Cortex of kidney (tissue), 1 donor: ENCODE measurements at places on chromosomes 2 and 18.

- no peak for DNase-seq
These were observed 394.2 kb upstream of the TNP1 start for GRCh38 chr2:217254111-217254510.

- DNase-seq, result no peak
These were observed 58.7 kb downstream of the SLC40A1 start for GRCh38 chr2:189521699-189522434.

- no peak for DNase-seq
These were observed 338.0 kb downstream of the BCL11A start for GRCh38 chr2:60215386-60215901.

DNA sequence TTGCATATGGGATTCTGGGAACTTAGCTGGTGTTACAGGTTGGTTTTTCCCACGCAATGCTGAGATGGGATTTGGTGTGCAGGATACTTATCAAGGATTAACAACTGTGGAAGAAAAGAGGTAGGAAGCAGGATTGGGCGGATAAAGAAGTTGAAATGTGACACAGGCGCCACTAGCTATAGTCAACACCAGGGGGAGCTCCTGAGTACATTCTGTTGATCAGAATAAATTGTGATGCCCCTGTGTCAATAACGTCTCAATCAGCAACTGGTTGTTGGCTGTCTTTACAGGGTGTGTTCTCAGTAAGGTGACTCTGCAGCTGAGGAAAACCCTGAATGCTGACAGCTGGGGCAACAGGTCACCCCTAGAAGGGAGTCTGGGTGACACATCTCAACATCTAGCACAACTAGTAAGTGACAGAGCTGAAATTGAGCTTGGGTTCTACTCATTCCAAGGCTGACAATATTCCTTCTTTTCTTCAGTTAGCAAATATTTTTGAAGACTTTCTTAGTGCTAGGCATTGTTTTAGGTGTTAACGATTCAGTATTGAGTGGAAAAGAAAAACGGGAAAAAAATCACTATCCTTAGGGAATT, 143.0 kb downstream of the ARL6IP6 start:
- no peak for DNase-seq

DNA sequence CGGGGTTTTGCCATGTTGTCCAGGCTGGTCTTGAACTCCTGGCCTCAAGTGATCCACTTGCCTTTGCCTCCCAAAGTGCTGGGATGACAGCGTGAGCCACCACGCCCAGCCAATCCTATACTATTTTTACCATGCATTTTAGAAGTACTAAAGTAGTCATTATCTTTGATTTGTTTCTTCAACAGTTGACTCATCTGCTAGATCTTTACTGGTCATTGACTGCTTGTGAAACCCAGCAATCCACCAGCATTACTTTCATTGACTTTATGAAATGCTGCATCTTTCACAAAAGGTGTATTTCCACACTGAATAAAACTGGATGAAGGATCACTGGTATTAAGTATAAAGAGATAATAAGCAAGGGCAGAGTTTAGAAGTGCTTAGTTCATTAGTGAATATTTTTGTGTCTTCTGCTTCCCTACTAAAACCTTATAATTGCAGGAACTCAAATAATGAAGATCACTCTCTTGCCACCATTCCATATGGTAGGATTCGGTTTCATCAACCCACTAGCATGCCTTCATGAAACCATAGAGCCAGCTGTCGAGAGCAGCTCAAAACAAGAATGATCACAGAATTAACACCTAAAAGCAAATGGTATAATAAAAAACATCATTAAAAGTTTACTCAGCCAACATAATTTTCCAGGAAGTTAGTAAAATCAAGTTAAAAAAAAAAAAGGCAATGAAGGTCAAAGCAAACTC, 33.1 kb downstream of the IRS1 start:
- no peak for DNase-seq

- no peak for DNase-seq
These were observed 13.1 kb upstream of the ACTR3 start for GRCh38 chr2:113876503-113877387.

DNA sequence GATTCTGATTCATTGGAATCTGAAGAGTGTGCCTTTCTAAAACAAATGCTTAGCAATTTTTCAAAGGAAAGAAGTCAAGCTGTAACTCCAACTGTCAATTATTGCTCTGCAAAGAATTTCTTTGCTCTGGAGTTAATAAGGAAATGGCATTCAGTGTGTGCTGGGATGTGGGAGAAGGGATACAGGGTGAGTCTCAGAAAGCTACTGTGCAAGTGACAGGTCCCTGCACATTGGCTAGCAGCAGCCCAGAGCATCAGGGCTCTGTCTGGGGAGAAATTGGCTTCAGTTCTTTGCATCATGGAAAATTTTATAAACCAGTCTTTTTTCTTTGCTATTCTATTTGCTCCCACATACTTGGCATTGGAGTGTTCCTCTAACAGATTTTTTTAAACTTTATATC, 1.1 kb upstream of the SYT4 start:
- DNase-seq, result no peak

DNA sequence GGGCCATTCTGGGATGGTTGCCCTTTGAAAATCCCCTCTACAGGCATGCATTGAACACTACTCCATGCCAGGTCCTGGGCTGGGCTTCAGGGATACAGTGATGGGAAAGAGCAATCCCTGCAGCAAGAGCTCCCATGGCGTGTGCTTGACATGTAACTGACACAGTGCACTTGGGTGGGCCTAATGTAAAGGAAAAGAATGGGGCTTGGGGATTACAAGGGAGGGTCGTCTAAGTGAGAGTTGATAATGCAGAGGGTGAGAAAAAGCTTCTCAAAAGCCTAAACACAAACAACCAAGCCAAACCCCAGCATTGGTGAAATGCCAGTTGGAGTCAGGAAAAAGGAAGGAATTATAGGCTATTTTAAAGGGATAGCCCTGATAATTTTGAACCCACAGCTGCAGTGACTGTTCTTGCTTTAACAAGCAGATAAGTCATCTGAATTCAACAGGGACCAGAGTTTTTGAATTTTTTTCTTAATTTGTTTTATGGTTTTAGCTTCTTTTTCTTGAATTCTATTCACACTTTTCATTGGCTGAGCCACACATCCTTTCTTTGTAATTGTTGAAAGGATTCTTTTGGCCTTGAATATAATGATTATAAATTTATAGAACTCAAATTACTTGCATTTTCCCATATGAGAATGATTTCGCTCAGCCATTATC, 308.7 kb downstream of the LPIN1 start:
- DNase-seq, result no peak

GRCh38 chr2:212745359-212745758, 206.8 kb upstream of the ERBB4 start:
- DNase-seq, result no peak

DNA sequence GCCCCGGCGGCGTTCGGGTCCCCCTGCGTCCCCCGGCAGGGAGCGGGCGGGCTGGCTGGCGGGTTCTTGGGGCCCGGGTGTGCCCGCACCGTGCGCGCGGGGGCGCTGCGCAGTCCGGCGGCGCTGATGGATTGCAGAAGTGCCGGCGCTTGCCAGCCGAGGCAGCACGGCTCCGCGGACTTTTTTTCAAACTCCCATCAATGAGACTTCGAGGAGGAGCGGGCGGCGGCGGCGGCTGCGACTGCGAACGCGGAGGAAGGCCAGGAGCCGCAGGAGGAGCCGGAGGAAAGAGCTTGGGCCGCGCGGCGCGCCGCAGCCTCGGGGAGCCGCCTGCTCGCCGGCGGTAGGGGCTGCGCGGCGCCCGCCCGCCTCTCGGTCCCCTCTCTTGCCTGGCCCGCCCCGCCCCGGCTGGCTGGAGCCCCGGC, at the start of gene GLI2:
Gene GLI2 (plus strand): TSS at position 123 of the 425 bp plus-strand sequence. CDS start 61,453 bp downstream, outside the sequence.
- DNase-seq, result no peak

- no peak for DNase-seq
These were observed 96.7 kb upstream of the SLC14A2 start for GRCh38 chr18:45518311-45519155.

DNA sequence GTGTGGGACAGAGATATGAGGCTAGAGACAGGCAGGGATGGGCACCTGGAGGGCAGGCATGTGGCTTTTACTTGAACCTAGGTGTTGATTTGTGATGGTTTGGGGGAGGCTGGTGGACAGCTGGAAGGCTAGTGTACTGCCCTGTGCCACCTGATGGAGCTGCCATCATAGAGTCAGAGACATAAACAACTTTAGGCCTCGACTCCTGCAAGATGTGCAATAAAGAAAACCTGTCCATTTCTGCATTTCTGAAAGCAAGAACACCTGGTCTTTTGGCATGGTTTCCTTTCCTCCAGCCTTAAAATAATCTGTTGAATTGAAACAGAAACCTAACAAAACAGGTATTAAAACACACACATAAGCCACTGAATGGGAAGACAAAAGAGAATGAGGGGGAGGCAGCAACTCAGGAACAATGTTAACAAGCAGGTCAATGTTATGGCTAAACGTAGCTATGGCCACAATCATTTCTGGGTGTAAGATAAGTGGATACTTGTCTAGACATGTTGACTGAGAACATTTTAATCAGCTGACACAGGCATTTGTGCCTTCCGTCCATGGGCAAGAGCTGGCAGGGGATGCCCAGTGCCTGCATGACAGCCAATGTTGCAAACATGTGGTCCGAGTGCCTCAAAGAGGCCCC, 87.8 kb downstream of the KCTD1 start:
- no peak for DNase-seq

DNA sequence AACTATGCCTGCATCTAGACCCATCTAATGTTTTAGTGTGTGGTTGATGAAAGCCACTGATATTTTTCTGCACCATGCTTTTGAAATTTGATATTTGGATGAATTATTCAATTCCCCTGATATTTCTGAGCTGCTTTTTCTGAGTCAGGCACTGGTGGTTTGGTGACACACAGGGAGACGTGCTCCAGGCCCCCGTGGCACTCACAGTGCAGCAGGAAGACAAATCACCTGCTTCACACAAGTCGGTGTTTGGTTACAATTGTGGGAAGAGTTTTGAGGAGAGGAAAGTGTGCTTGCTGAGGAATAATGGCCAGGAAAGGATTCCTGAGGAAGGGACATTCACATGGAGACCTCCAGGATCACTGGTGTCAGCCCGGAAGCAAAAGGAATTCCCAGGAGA, 179.7 kb downstream of the ACKR3 start:
- DNase-seq, result no peak

DNA sequence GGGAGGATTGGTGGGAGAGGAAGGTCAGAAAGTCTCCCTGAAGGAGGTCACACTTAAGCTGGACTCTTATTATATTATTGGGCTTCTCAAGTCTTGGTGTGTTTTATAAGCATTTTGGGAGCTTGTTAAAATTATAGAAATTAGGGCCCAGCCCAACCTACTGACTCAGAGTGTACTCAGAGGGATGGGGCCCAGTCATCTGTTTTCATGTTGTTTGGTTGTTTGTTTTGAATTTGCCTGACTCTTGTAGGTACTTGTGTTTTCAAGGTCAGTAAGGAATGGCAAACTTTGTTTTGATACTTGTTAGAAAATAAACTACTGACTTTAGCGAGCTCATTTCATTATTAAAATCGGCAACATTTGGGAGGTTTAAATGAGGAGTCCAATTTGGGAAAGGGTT, 152.0 kb downstream of the INSIG2 start:
- DNase-seq, result no peak

GRCh38 chr2:150260636-150261035, 226.8 kb downstream of the RND3 start:
- no peak for DNase-seq

GRCh38 chr2:12293874-12294273, 422.9 kb upstream of the TRIB2 start:
- DNase-seq, result no peak

GRCh38 chr18:9055185-9055584, 47.3 kb upstream of the NDUFV2 start:
- DNase-seq, result no peak

DNA sequence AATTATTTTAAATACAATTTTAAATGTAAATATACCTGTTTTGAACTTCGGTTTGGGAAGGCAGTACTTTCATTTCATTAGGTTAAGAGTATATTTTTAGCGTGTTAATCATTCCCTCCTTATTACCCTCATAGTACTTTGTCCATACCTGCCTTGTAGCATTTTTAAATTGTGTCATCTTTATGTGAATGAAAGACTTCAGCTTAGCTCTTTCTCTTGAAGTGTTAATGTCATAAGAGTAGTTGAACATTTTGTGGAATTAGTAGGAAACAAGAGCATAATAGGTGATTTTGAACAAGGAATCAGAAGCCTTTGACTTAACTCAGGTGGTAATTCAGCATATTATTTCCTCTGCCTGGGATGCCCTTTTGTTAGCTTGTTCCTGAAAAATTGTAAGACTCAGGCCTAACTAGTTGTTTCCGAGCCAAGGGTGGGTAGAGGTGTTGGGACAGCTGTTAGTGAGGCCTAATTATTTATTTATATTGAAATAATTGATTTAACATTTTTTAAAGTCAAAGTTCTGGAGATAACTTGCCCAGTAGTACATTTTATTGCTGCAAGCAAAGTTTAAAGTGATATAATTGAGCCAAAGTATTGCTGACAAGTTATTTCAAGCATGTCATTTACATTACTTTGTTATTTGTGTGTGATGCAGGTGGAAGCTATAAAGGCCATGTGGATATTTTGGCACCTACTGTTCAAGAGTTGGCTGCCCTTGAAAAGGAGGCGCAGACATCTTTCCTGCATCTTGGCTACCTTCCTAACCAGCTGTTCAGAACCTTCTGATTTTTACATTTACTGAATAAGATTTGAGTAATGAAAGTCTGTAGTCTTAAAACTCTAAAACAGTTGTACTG, 38.7 kb downstream of the DDX1 start:
- DNase-seq, result no peak

GRCh38 chr2:105536175-105536574, 137.3 kb upstream of the FHL2 start:
- no peak for DNase-seq

GRCh38 chr2:145751155-145751554, 1231.2 kb upstream of the ZEB2 start:
- DNase-seq, result no peak

DNA sequence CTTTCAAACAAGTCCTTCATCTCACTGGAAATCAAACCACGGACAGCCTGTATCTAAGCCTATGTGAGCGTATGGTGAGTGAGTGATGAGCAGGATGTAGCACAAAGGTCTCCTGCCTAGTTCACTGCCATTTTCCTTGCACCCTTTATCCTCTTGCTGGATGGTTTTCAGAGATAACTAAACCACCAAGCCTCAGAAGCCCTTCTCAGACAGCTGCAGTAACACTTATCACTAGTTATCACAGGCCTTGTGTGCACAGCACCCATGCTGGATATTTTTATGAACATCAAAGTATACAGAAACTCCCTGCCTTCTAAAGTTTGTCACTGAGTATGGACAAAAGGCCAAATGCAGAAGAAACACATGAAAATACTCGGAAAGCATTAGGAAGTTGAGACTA, 69.5 kb downstream of the C1D start:
- no peak for DNase-seq

GRCh38 chr2:54957321-54957999, 92.8 kb downstream of the RTN4 start:
- DNase-seq, result no peak

- DNase-seq, result no peak
These were observed 230.1 kb upstream of the CCDC150 start for GRCh38 chr2:196409376-196409775.
